ENCODE measurements at places on chromosomes 3 and 15. TPM values are rescaled to one million over a fixed set of nuclear protein-coding genes. Genes with fewer than 3 reads are reported as not detected.

Gene C3orf22
- total RNA-seq: not detected

Gene KLHL40
- not detected for total RNA-seq

Gene NANOGP8
- 0.20 TPM for total RNA-seq

Gene PCYT1A
- 82.6 TPM for total RNA-seq

Gene MST1
- 1.1 TPM for total RNA-seq

Gene ITGA11
- 1.3 TPM for total RNA-seq

Gene SLC2A2
- not detected for total RNA-seq

Gene CD200
- 1.4 TPM for total RNA-seq

Gene BOC
- 0.27 TPM for total RNA-seq

Gene ALDH1L1
- not detected for total RNA-seq

Gene COX17
- total RNA-seq: 30.4 TPM

Gene GABRB3
- not detected for total RNA-seq

Gene SLC22A13
- total RNA-seq: not detected

Gene GPR160
- 9.1 TPM for total RNA-seq

Gene TLR9
- not detected for total RNA-seq

Gene CACNA2D3
- total RNA-seq: not detected

Gene DGKG
- total RNA-seq: 2.9 TPM

Gene NTRK3
- total RNA-seq: not detected

Gene C3orf52
- 4.0 TPM for total RNA-seq

Gene TGM4
- 0.07 TPM for total RNA-seq

Gene COX5A
- 199 TPM for total RNA-seq

Gene PPP1R14D
- not detected for total RNA-seq

Gene SLC15A2
- not detected for total RNA-seq

Gene NR1I2
- 0.05 TPM for total RNA-seq

Gene LRRIQ4
- total RNA-seq: not detected

Gene ZNF860
- 1.6 TPM for total RNA-seq

Gene GUCA1C
- not detected for total RNA-seq

Gene CHRNA3
- total RNA-seq: not detected

Gene PLA2G4E
- total RNA-seq: not detected

Gene BCL2A1
- 0.13 TPM for total RNA-seq

Gene HIGD1A
- total RNA-seq: 121 TPM

Gene GREM1
- total RNA-seq: 1.6 TPM

Gene WWTR1
- total RNA-seq: 68.7 TPM

Gene GOLGA8S
- total RNA-seq: 0.07 TPM

Gene NAALADL2
- 0.13 TPM for total RNA-seq

Gene SLC9C1
- not detected for total RNA-seq

Gene LMLN
- 3.7 TPM for total RNA-seq

Gene CACNA1D
- total RNA-seq: not detected

Gene MESP2
- not detected for total RNA-seq

Gene ITPKA
- 0.44 TPM for total RNA-seq

Gene IMP3
- 116 TPM for total RNA-seq

Gene SAMMSON
- not detected for total RNA-seq

Gene PDZRN3
- not detected for total RNA-seq

Gene CFAP100
- not detected for total RNA-seq

Data from mammary microvascular endothelial cell (primary cell).